ENCODE measurements at places on chromosomes 4 and X. TPM values are rescaled to one million over a fixed set of nuclear protein-coding genes. Genes with fewer than 3 reads are reported as not detected.

Gene CA5B
- 8.5 TPM for total RNA-seq

Gene PNPLA4
- 14.3 TPM for total RNA-seq

Gene FAM9C
- total RNA-seq, result under 0.01 TPM

Gene CYBB
- not detected for total RNA-seq

Gene ASB12
- 0.17 TPM for total RNA-seq

Gene DCX
- total RNA-seq, result not detected

Gene VGLL1
- not detected for total RNA-seq

Gene MAB21L2
- total RNA-seq, result 0.32 TPM

Gene TMEM144
- total RNA-seq, result 6.3 TPM

Gene SPACA5B
- total RNA-seq, result not detected

Gene HSPA4L
- 5.8 TPM for total RNA-seq

Gene COL25A1
- total RNA-seq, result 0.34 TPM

Gene CFAP99
- not detected for total RNA-seq

Gene TLR1
- 1.7 TPM for total RNA-seq

Gene NXF2
- not detected for total RNA-seq

Gene RHOXF1
- not detected for total RNA-seq

Gene FAM184B
- not detected for total RNA-seq

Gene HOPX
- 0.34 TPM for total RNA-seq

Gene HSFX2
- total RNA-seq, result 0.32 TPM

Gene SPACA5
- not detected for total RNA-seq
